ENCODE measurements at places on chromosomes 1 and 21.

DNA sequence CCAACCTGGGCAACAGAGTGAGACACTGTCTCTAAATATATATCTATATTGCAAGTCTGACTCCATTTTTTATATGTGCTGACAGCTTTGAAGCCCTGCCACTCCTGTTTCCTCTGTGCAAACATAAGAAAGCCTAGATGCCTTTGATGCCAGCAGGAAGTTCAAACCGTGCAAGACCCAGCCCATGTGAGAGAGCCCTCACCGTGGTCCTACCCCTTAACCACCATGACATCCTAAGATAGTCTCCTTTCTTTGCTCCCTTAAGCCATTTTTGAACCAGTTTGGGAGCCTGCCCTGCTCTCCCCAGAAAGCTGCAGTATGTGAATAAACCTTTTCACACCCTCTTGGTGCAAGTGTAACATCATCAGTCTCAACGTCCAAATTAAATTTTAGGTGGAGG, 3.7 kb upstream of the DIPK1A start:
- DNase-seq = no peak

DNA sequence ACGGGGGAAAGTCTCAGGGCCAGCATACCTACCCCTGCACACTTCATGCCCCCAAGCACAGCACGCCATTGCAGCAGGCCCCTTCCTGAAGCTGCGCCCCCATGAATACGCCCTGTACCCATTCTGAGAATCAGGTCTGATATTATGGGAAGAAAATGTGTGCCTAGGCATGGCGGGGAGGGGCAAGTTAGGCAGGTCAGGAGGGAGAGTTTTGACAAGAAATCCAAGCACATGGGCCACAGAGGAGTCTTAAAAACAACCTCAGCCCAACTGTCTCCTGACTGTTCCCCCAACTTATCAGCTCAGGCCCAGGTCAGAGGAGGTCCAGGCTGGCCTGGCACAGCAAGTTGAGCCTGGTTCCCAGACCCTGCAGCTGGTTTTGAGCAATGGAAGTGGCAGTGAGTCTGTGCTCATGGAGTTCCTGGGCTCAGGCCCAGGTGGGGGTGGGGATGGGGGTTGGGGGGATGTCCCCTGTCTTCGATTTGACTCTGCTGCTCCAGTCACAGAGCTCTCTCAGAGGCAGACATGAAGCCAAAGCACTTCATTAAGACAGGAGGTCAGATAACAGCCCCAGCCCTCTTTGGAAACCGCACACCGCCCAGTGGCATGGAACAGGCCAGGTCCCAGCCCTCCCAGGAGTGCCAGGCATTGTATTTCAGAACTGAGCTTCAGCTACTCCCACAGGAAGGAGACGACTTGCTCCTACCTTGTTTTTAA, 20.6 kb upstream of the BCAR3 start:
- DNase-seq = no peak

DNA sequence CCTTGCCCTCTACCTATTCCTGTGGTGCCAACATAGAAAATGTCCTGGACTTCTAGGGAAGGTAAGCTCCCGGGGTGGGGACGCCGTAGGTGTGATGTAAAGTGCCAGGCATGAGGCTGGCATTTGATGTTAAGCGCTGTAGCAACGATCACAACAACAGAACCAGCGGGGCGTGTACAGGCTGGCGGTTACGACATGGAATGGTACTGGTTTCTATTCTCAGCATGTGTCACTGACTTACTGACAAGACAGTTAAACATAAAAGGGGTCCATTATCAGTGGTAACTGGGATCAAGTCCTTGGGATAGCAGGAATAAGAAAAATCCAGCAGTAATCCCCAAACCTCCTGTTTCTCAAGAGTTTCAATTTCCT, 58.9 kb downstream of the TGFBR3 start:
- no peak for DNase-seq

- no peak for DNase-seq
These were observed 63.4 kb downstream of the PSMG1 start for GRCh38 chr21:39119891-39120290.

GRCh38 chr1:180631194-180631765, 542 bp upstream of the XPR1 start:
- DNase-seq = no peak

GRCh38 chr1:187948170-187948794, 1119.5 kb downstream of the PLA2G4A start:
- no peak for DNase-seq

GRCh38 chr1:14999441-14999840, 154.1 kb upstream of the TMEM51 start:
- no peak for DNase-seq

GRCh38 chr1:225861834-225862580, 20.2 kb downstream of the TMEM63A start:
- DNase-seq = no peak

DNA sequence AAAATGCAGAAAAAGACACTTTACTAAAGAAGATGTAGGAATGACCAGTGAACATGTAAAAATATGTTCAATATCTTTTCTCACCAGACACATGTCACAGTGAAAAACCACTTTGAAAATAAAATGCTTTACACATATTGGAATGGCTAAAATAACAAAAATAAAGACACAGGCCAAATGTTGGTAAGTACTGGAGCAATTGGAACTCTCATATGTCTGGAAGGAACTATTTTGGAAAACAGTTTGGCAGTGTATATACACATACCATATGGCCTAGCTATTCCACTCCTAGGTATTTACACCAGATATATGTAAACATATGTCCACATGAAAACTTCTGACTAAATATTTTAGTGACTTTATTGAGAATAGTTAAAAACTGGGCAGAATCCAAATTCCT, 927.2 kb downstream of the BRINP3 start:
- no peak for DNase-seq

GRCh38 chr1:21239221-21239620, 51.0 kb downstream of the ECE1 start:
- no peak for DNase-seq

DNA sequence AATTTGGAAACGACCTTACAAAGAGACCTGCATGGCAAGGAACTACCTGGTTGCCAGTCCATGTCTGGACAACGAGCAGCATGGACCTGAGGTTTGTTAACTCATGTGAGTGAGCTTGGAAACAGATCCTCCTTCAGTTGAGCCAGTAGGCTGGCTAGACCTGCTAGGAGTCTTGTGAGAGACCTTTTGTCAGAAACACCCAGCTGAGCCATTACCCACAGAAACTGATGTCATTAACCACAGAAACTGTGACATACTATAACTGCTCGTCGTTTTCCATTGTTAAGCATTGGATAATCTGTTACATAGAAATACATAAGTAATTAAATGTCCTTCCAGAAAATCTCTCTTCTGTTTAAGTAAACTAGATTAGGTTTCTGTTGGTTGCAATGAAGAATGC, 211.1 kb upstream of the C21orf91 start:
- no peak for DNase-seq

- no peak for DNase-seq
These were observed 28.3 kb downstream of the LAMC1 start for GRCh38 chr1:183051546-183051945.

DNA sequence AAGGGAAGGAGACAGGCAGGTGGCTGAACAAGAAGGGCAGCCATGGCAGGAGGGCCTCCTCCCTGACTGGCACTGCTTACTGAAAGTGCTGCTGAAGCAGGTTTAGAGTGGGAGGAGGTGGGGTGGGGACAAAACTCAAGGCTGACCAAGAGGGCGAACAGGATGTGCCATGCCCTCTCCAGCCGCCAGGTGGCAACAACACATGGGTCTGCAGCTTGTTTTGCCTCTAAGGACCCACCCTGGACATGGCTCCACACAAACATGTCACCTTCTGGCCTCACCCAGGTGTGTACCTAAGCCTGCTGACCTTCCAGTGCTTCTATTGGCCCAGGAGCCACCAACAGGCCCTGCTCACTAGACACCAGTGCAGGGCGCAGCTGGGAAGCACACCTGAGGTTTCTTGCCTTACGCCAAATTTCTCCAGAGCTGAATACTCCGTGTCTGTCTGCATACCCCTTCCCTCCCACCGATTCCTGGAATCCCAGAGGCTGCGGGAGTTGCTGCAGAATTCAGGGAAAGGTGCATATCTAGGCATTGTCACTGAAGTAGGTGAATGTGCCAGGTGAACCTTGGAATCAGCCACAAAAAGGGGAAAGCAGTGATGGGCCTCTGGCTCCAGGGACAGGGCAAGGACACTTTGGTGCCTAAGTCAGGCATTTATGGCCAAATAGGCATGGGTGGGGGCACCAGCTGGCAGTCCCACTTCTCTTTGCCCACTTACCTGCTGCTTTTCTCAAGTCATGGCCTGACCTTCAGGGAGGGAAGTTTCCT, 5.3 kb downstream of the PSRC1 start:
- DNase-seq = peak; percentile 53

DNA sequence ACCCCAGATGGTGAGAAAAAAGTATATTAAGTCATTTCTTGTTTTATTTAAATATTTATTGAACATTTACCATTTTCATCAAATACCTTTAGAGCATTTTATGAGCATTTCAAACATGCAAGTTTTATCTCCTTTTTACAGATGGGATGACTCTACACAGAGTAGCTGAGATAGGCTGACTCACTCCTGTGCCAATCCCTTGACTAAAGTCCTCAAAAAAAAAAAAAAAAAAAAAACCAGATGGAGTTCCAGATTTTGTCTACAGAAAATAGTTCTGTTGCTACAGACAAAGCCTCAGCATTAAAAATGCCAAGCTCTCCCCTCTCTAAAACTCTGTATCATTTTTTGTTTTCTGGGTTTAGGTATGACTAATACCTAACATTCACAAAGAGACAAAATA, 303.0 kb upstream of the PLD5 start:
- no peak for DNase-seq

DNA sequence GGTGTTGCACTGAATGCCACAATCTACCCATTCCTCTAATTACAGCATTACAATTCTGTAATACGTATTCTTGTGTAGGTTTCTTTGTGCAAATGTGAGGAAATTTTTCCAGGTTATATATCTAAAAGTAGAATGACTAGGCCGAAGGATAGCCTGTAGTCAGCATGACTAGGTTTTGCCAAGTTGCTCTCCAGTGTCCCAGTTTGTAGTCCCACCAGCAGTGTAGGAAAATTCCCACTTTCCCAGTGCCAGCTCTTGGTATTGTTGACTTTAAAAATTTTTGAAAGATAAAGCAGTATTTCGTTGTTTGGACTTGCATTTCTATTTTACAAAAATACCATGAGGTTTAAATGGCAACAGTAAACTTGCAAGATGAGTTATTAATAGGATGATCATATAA, 3.0 kb downstream of the PARK7 start:
- DNase-seq = no peak
